ENCODE measurements at places on chromosomes 1 and 21.

DNA sequence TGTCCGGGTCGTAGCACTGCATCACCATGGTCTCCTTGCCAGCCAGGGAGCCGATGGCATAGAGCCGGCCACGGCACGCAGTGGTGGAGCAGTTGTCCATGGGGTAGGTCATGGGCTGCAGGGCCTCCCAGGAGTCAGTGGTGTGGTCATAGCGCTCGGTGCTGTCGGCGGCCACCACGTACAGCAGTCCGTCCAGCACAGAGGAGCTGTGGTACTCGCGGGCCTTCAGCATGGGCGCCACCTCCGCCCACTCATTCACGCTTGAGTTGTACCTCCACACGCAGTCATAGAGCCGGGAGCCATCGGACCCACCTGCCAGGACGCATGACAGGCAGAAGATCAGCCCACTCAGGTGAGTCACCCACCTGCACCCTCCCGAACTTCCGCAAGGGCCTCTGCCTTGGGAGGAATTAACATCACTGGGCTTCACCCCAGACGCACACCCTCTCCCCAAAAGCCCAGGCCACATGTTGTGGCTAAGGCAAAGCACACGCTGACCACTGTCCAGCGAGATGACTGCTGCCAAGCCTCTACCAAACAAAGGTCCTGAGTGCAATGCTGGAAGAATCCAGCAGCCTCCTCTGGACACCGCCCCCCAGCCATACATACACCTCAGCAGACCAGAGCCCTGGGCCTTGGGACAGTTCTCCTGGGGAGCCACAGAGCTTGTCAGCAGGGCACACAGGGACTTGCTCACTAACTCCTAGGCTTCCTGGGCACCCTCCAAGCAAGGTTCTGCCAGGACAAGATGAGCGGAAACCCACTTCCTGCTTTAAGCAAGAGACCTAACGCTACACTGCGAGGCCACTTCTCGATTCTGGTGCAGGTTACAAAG is 3.3 kb downstream of the KLHL21 start:
- peak; percentile 69 for DNase-seq

DNA sequence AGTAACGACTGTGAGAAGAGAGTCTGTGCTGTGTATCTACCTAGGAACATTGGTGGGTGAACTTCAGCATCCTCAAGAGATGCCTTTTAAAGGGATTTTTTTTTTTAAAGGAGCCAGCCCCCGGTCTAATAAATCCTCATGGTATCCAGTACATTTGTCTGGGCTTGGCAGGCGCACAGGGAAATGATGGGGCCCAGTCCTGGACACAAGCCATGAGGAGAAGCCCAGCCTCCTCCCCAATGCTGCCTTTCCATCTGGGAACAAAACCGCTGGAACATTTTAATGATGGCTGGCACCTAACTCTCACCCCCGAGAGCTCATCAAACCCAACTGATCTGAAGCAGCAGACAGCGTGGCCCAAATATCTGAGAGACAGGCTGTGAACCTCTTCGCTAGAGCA is 64.2 kb downstream of the ACOT7 start:
- no peak for DNase-seq

DNA sequence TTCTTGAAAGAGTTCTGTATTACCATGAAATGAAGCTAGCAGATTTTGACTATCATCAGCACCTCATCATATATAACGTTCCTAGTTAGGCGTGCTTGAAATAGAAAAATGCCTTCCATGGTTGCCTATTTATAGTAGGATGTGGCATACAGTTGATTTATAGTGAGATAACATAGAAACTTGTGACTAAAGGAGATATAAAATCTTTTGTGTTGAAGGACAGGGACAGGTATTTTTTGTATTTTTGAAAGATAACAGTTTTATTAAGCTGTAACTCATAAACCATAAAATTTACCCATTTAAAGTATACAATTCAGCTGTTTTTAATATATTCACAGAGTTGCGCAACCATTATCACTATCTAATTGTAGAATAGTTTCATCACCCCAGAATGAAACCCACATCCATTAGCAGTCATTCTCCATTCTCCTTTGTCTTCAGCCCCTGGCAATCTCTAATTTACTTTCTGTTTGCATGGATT is 19.3 kb downstream of the SPEN start:
- DNase-seq: no peak

- DNase-seq: no peak
Measured at GRCh38 chr1:30354410-30354809, 369.0 kb downstream of the MATN1 start.

DNA sequence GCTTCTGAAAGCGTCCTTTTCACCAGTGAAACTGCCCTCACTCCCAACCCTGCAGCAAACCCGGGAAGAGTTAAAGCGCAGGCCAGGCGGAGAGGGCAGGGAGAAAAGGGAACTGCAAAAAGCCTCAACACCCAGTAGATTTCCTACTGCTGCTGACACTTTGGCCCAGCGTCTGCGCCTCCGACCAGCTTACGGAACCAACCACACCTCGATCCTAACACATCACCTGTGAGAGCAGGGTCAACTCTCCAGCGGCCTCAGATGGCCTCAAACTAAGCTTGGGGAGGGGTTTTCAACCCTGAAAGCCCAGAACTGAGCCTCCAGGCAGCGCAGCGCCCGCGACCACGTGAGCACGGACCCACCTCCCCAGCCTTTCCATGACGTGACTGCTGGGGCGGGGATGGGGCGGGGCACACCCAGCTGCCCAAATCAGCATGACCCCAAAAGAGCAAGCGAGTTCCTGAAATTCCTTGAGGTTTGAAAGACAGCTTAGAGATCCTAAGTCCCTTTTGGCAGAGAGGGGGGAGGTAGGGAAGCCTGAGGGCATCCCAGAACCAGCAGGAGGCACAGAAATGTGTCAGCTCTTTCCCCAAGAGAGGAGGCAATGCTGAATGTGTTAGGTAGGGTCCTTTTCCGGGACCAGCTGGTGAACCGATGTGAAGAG is 59.1 kb downstream of the ITPKB start:
- peak; percentile 65 for DNase-seq

Measured in CD4-positive, alpha-beta T cell treated with Interleukin-6 at 100 ng/mL for 8 hours (primary cell).